ENCODE measurements at places on chromosomes 11 and 22.
A peak's percentile ranks its signal among the peaks of the same experiment; 100 is the strongest.

DNA sequence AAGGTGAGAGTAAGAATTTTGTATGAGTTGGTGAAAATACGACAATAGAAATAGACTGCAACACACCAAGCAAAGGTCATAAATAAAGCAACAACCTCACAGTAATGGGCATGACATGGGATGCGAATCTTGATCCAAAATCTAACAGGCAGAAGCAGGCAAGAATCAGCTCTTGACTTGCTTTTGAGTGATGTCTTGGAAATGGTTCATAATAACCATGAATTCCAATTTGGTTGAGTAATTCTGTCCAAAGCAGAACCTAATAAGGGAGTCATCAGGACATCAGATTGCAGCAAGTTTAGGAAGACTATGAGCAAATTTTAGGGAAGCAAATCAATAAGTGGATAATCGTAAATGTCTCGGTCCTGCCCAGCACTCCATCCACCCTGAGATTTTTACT lies 224.0 kb upstream of the ISX start:
- no peak for DNase-seq

GRCh38 chr11:63558459-63559157 lies 4.6 kb downstream of the PLAAT2 start:
- DNase-seq, result no peak

- no peak for DNase-seq
These were observed 41.2 kb upstream of the POLD3 start for GRCh38 chr11:74550991-74551753.

DNA sequence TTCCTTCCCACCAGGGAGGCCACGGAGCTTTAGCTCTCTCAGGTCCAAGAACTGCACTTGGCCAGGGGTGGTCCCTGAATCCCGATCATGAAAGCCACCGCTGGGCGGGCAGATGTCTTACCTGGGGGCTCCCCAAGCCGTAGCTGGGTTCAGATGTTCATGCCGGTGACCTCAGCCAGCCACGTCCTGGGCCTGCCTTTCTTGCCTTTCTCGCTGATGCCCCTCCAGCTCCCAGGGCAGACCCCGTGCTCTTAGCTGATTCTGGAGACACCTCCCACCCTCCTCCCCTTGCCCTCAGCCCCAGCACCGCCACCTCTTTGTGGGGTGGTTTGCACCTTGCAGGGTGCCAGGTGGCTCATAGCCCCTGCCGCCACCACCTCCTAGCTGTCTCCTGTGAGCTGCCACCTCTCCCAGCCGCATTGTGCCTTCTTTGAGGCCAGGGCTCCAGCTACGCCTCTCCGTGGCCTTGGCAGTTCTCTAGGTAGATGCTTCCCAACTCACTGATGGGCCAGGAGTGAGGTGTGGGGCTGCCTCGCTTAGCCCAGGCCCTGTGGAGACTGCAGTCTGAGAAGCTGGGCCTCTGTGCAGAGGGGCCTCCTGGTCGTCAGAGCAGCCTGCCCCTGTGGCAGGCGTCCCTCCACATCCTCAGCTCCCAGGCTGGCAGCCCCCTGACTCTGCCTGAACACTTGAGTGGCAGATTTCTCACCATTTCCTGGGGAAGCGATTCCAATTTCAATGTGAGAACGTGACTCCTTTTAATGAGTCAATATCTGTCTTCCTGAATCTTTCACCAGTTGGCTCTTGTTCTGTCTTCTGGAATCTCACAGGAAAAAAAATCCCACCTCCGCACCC lies 97.6 kb upstream of the B3GAT1 start:
- DNase-seq, result no peak

DNA sequence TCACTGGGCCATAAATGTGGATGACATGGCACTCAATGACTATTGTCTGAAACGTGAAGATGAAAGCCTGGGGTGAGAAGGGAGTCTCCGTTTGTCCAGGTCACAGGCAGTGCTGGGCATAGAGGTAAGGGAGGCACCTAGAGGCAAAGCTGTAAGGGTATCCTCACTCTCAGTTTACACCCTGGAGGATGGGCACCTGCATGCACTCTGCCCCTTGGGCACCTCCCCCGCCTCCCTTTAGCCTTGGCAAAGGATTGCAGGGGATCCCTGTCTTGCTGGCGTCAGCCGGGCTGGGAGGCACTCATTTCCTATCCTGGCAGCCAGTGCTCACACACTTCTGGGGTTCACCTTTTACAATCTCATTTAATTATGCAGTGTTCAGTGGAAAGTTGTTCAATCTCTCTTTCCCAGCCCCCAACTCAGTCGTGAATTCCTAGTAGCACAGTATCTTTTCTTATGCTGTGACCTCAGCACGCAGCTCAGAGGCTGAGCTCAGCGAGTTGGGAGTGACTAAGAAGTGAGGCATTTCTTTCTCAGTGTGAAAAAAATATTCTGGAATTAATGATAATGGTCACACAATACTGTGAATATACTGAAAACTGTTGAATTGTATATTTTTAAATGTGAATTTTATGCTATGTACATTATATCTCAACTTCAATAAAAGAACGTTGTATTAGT lies 866.6 kb downstream of the BRD1 start:
- DNase-seq, result peak; percentile 7

- peak; percentile 72 for DNase-seq
These were observed 55.2 kb downstream of the PANX1 start for GRCh38 chr11:94183886-94184264.

DNA sequence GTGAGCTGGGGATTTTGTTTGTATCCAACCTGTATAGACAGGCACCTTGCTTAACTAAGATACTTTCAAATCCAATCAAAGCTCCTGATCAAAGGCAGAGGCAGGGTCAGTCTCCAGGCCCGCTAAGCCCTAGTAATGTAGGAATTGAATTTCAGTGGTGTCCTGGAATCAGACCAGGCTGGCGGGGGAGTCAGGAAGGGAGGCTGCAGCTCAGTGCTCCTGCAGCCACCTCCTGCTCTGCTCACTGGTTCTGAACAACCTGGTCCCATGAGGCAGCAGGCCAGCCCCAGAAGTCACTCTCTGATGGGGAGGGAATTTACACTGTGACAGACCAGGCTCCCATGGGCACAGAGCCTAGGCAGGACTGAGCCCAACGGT lies 38.5 kb upstream of the GALNT18 start:
- DNase-seq, result no peak

DNA sequence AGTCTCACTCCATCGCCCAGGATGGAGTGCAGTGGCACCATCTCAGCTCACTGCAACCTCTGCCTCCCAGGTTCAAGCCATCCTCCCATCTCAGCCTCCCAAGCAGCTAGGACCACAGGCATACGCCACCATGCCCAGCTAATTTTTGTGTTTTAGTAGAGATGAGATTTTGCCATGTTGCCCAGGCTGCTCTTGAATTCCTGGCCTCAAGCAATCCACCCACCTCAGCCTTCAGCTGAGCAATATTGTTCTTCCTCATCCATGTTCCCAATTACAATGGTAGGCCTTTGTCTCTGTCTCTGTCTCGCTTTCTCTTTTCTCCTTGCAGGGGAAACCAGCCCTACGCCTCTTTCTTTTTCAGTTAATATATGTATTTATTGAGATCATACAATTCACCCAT lies 10.3 kb downstream of the HSPA8 start:
- no peak for DNase-seq

DNA sequence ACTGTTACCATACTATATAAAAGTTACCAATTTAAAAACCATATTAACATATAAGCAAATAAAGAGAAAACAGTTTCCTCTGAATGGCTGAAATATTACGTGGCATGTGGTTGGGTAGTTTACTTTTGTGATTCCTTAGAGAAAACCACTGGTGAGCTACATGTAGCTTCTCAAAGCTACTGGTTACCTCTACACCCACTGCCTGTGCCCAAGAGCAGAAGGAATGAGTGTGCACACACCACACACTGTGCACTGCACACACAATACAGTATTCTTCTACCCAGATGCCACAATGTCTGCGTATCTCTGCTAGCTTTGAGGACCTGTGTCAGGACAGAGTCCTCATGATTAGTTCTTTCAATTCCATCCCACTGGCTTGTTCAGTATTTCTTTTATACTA lies 25.5 kb upstream of the YPEL1 start:
- no peak for DNase-seq

DNA sequence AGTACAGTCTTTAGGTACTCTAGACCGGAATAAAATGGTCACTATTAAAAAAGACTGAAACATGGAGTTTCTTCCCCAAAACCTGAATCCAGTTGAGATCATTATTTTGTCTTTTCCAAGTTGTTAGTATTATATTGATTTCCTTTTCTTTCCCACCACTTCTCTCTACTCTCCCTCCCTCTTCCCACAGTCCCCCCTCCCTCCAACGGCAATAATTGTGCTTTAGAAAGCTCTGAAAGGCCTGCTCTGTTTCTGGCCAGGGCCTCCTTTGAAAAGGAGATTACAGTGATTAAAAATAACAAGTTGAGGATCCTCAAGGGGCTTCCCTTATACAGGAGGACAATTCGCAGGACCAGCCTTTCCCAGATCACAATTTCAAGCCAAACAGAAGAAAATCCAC lies 3.5 kb downstream of the SPON1 start:
- DNase-seq, result no peak

GRCh38 chr11:129788278-129788677 lies 27.4 kb upstream of the TMEM45B start:
- DNase-seq, result no peak

DNA sequence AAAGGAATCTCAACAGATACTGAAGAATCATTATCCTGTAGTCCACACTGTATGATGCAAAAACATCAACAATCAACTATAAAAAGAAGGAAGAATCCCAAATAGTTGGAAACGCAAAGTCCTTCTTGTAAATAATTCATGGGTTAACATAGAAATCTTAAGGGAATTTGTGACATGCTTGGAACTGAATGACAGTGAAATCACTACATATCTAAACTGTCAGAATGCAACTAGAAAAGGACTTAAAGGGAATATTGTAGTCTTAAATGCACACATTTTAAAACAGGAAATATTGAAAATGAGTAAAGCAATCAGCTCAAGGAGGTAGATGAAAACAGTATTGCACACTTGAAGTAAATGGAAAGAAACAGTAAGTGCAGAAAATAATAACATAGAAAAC lies 147.6 kb upstream of the MPPED2 start:
- DNase-seq, result no peak

- DNase-seq, result no peak
These were observed 52.3 kb upstream of the CCDC188 start for GRCh38 chr22:20203142-20203551.

DNA sequence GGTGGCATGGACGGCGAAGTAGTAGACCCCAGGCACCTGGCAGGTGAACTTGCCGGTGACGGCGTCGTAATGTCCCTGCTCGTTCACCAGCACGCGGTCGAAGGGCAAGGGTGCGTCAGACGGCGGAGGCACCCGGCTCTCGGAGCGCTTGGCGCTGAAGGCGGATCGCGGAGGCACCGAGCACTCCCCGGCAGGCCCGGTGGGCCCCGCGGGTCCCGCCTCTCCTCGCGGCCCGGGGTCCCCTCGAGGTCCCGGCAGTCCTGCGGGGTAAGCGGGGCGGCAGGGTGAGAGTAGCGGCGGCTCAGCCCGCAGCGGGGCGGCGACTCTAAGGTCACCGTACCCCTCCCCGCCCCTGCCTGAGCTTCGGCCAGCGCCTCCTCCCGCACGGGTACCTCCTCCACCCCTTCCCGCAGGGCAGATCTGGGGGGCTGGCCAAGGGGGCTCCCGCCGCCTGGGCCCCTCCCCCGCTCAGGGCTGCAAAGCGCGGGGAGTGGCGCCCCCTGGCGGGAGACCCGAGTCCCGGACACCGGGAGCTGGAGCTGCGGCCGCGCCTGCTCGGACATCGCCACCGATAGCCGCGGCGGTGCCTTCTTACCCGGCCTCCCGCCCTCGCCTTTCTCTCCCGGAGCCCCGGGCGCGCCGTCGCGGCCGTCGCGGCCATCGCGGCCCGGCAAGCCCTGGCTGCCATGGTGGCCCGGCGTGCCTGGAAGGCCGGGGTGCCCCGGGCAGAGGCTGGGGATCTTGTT lies 921 bp downstream of the C1QTNF5 start:
- DNase-seq, result no peak

DNA sequence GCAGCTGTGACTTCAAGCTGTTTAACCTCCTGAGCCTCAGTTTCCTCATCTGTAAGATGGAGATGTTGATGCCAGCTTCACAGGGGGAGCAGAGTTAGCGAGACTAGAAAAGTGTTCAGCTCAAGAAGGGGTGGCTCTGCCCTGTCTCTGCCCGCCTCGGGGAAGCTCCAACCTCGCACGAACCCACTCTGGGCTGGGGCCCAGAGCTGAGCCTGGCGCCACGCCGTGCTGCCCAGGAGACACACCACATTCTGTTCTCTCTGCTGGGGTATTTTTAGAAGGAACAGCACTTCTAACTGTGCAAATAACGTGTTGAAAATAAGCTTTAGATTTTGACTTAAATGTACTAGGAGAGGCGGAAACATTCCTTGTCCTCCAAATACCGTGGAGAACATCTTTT lies 74.1 kb downstream of the PHF21B start:
- no peak for DNase-seq

DNA sequence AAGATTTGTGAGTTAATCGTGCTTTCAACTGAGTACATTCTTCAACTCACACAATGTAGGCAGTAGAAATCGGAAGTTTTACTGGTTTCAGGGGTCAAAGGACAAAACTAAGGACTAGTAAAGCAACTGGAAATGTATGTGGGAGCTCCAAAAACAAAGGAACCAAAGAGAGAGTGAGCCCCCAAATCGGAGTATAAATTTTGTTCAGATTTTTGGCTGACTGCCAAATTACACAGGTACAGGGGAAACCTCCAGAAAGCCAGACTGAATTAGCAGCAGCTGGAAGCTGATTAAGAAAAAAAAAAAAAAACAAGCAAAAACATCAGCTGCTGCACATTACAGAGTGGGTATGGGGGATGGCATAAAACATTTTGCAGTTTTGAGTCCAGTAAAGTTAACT lies 75.2 kb upstream of the GNAZ start:
- DNase-seq, result no peak

DNA sequence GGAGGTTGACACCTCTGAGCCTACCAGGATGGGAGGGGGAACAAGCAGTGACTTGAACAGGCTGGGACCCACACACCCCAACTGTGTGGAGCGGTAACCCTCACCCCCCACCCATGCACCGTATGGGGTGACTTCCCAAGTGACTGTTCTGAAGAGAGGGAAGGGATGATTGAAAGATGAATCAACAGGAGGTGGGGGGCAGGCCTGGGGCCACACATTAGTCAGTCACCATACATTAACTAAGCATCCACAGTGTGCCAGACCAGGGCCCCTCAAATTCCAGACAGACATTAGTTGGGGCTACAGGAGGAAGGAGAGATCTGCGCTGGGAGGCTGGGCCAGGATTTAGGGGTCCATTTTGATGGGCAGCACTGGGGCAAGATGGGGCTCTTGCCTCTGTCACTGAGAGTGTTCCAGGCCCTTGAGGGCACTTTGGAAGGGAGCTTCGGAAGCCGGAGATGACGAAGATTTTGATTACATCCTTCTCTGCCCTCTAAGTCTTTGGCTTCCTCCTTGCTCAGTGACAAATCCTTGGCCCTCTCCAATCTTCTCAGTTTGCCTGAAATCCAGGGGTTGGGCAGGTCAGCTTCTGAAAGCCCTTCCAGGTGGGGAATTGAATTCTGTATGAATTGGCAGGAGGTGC lies 966 bp downstream of the SMTN start:
- peak; percentile 65 for DNase-seq

- DNase-seq, result no peak
These were observed 41.9 kb upstream of the PCF11 start for GRCh38 chr11:83115026-83115425.
